ENCODE measurements at places on chromosomes 2 and 18. TPM values are rescaled to one million over a fixed set of nuclear protein-coding genes. Genes with fewer than 3 reads are reported as not detected.
A peak's percentile ranks its signal among the peaks of the same experiment; 100 is the strongest.

DNA sequence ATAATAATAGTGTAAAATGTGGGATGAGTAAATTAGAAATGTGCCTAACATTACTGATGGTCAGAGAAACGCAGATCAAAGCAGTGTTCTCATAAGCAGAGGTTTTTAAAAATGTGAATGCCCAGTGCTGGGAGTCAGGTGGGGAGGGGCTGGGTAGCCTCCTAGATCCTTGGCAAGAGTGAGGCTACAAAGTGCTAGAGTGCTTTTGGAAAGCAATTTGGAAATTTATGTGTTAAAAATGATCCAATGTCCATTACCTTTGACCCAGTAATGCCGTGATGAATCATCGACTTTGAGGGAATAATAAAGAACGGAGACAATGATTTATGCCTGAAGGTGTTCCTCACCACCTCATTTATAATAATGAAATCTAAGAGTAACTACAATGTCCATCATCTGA, 44.9 kb upstream of the TWIST2 start:
- no peak for DNase-seq

DNA sequence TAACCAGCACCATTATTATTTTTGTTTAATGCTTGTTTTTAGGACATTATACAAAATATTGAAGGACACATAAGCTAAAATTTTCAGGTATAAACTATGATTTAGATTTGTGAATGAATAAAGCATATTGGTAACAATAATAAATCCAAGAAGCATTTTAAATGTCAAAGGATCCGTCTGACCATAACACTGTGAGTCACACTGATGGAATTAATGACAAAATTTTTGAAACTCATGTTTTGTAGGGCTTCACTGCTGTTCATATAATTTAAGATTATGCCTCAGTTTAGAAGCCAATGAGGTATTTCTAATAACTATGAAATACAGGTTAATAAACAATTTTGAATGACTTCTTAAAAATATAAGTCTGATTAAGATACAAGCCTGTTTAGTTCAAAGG, 124.6 kb downstream of the TMEFF2 start:
- no peak for DNase-seq

- peak; percentile 65 for DNase-seq
Measured at GRCh38 chr2:235229236-235229635, 264.6 kb upstream of the AGAP1 start.

MYL12A gene
- total RNA-seq: 1,097 TPM

DNA sequence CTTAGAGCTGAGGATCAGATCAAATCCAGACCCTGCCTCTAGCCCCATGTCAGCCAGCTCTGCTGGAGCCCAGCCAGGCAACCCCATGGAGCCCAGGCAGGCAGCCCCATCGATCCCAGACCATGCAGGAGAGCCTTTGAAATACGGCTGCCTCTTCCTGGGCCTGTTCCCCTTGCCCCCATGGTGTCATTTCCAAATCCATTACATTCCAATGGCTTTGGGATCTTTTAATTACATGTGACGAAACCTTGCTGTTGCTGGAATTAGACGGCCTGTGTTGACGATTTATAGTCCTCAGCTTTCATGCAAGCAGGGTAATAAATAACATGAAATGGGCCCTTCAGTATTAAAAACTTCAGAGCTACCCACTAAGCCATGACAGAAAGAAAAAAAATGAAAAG, 75.8 kb upstream of the SLC14A2 start:
- DNase-seq: no peak

DNA sequence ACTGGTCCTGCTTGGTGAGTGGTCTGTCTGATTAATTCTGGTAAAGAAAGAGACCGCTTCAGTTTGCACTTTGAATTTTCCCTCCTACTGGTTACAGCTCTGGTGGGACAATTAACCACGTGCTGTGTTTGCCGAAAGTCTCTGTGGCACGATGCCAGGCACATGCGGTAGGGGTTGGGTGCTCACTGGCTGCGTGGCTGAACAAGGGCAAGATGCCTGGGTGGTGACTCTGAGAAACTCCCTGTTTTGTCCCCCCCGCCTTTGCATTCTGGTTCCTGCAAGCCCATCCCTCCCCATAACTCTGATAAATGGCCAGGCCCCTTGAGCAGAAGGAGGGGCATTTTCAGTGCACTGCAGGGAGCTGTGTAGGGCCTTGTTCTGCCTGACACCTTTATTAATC, 206.1 kb downstream of the TFCP2L1 start:
- no peak for DNase-seq

GRCh38 chr2:107776362-107776761, 50.3 kb upstream of the RGPD4 start:
- no peak for DNase-seq

- no peak for DNase-seq
Measured at GRCh38 chr2:205975082-205975949, 110.7 kb downstream of the INO80D start.

SNORC gene
- 0.03 TPM for total RNA-seq

- no peak for DNase-seq
Measured at GRCh38 chr2:102540882-102541281, 67.9 kb downstream of the SLC9A4 start.

DNA sequence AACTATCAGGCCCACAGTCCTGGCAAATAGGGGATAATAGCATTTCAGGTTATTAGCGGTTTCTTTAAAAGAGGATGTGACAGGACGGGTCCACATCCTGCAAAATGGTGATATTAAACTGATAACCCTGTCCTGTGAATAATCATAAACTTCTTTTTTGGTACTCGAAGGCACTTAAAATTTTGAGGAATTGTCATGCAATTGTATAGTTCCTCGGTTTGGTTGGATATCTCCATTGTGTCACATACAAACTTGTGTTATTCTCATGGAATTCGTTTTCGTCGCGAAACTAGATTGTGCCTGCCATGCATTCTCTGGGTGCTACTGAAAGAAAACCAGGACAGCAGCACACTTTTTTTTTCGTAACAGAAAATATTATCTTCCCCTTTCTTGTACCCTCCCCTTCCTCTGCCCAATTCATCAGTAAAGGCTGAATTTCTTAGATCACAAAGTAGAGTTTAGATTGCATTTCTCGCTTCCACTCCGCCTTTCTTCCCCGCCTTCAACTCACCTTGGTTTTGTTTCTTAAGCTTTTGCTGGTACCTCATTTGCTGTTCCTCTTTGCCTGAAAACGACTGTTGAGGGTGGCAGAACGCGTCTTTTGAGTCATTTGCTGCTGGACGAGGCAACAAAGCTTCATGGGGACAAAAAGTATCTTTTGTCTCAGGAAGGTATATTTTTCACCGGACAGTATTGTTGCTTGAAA, 1.3 kb downstream of the CERS6 start:
- peak; percentile 51 for DNase-seq

- no peak for DNase-seq
Measured at GRCh38 chr18:5997361-5997760, 102.0 kb upstream of the TMEM200C start.

GRCh38 chr2:164696634-164697033, 75.4 kb upstream of the GRB14 start:
- no peak for DNase-seq

- no peak for DNase-seq
Measured at GRCh38 chr2:152658221-152658620, 59.0 kb downstream of the PRPF40A start.

DNA sequence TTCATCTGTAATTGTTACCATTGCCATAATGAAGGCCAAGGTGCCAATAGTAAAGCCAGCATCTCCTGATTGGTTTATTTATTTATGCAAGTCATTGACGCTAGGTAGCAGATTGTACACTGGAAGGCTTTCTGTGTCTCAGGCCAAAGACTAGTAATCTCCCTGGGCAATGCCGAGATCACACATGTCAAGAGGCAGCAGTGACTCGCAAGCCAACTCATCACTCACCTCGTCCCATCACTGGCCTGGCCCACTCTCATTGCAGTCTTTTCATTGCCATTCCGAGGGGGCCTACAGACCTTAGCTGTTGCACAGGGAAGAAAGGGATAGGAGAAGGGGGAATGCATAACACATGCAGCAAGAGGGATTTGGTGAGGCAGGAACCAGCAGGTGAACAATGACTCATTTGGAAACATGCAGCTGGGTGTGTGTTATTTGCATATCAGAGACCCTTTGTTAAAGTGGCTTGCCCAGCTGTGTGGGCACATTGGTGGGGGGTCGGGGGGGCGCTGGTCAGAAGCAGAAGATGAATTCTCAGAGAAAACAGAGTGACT, 448.7 kb upstream of the HNRNPA3 start:
- no peak for DNase-seq

DNA sequence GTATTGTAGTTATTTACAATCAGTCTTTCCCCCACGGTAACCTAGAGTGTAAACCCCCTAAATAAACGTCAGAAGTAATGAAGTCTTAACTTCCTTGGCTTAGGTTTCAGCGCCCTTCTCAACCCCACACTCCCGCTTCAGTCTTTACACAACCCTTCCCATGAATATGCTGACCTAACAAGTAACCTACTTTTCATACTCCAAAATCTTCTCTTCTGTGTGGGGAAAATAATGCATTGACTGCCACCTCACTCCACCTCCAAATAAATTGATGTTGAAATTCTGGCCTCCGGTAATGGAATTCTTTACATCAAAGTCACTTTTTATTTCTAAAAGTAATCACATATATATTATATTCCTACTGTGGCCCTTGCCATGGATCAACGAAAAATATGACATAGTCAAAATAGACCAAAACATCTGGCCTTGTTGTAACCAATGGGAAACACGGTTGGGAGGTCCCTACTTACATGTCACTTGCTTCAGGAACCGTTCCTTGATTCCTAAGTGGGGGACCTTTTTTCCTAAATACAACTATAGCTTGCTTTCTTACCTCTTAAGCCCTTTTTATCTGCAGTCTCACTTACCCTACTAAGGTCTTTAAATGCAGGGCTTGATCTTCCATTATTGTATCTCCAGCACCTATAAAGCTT, 961 bp downstream of the GEN1 start:
- no peak for DNase-seq

DNA sequence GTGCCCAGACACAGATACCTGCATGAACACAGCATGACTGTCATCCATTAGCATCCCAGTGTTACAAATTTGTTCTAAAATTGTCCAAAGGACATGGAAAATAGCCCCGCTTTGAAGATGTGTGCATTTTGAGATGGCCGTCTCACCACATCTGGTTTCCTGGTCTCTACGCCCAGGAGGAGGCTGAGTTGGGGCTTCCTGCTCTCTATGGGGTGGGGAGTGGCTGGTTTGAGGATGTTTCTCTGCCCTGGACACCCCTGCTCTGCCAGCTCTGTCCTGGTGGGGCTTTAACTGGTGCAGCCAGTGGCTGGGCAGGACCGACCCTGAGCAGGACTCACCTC, 74.6 kb upstream of the SMAD7 start:
- no peak for DNase-seq

DNA sequence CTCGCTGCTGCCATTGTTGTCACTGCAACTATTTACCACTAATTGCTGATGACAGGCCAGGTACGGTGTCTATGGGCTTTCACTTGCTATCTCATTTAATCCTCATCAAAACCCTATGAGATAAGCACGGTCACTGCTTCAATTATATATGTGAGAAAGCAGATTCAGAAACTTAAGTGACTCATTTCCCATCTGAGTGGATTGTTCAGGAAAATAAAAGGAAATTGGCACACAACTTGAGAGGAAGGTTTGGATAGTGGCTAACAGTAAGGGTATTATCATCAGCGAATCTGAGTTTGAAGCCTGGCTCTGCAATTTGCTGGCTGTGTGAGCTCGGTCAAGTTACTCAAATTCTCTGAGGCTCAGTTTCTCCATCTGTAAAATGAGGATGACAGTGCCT, 196.0 kb downstream of the KCNS3 start:
- no peak for DNase-seq

DNA sequence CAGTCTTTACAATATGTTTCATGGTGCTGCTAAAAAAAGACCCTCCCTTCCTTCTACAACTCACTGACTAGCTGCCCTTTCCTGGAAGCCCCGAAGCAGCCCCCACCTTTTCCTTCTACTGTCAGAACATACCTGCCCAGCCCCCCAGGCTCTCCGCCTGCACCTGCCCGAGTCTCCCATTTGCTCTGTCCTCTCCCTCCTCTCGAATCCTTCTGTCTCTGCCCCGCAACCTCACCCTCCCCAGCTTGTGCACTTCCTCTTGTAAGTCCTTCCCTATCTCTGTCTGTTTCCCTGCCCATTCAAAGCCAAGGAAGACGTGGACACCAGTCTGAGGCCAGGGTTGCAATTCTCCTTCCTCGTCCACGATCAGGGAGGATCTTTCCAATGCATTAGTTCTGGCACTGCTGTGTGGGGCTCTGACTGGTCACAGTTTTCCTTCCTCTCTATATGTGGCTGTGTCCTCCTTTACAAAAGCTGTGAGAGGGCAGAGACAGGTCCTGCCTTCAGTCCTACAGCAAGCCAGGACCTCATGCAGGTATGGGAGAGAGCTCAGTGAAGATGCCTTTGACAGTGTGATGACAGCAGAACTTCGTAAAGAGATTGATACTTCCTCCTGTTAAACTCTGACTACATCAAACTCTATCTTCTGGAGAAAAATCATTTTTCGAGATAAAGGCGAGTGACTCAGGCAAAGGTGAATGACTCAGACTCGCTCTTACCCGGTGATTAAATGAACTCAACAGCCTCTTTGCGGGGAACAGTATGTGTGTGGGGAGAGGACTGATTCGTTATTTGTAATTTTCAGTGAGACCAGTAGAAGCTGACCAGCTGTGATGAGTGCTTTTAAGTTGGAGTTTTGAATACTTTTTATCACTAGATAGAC, 14.2 kb downstream of the TNFRSF11A start:
- no peak for DNase-seq

DNA sequence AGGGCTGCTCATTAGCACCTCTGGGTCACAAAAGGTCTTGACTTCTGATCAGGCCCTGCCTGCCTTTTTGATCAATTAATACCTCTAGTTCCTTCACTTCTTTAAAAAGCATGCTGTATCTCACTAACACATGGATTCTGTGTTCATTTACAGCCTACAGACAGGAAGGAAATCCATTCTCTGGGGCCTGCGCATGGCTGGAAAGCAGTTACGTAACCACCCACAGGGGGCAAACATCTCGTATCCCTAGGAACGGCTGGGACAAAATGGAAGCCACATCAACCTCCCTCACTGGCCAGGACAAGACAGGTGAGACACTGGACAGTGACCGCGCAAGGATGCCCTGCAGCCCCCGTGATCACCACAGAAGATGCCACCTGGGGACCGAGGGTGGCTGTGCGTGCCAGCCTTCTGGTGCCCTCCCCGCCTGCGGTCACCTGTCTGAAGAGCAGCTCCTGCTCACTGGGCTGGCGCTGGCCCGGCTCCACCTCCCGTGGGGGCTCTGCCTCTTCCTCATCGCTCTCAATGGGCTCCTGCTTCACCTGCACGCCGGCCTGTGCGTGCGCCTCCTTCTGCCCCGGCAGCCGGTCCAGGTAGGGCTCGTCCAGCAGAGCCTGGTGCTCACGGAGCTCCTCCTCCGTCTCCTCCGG, 266.9 kb downstream of the TWIST2 start:
- DNase-seq: peak; percentile 82

DNA sequence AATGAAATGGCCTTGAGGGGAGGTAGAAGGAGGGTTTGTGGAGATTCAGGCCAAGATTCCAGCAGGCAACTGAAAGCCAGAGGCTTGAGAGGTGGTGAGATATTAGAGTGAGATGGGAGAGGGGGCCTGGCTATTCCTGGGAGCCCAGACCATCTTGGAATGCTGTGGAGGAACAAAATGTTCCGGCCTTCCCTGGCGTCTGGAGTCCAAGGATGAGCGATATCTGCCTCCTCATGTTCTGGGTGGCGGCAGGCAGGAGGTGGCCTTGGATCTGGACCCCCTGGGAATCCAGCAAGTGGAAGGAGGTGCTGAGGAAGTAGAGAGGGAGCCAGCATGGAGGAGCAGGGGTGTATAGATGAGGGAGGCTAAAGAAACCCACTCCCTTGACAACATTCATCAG, 335.9 kb downstream of the CYP26B1 start:
- no peak for DNase-seq
